Dermis microvascular lymphatic vessel endothelial cell (primary cell): ENCODE measurements at places on chromosomes 16 and 17. TPM values are rescaled to one million over a fixed set of nuclear protein-coding genes. Genes with fewer than 3 reads are reported as not detected.

KCNH6 gene
- total RNA-seq: under 0.01 TPM in 1 of 2 replicates, not detected in the other

SLC46A1 gene
- total RNA-seq: 0.77 and 1.8 TPM in 2 replicates

TBX21 gene
- not detected in 2 replicates for total RNA-seq

KRT16 gene
- not detected in 2 replicates for total RNA-seq

SNAI3 gene
- 0.13 and 0.25 TPM in 2 replicates for total RNA-seq

RDM1 gene
- total RNA-seq: 0.13 TPM in 1 of 2 replicates, not detected in the other

ABCA6 gene
- 2.2 and 7.5 TPM in 2 replicates for total RNA-seq

HOXB4 gene
- 0.90 and 1.0 TPM in 2 replicates for total RNA-seq

C16orf92 gene
- not detected in 2 replicates for total RNA-seq

KRT32 gene
- not detected in 2 replicates for total RNA-seq

ABCC3 gene
- 0.13 and 0.90 TPM in 2 replicates for total RNA-seq

HEXD gene
- 6.8 and 15.7 TPM in 2 replicates for total RNA-seq

CHRNE gene
- 0.90 and 1.1 TPM in 2 replicates for total RNA-seq

ENPP7 gene
- total RNA-seq: not detected in 2 replicates

ACE gene
- total RNA-seq: 25.7 and 51.3 TPM in 2 replicates

TBX2 gene
- 0.13 TPM in 1 of 2 replicates, not detected in the other for total RNA-seq

TMED6 gene
- total RNA-seq: not detected in 2 replicates

IRX3 gene
- 0.26 and 0.63 TPM in 2 replicates for total RNA-seq

CLDN6 gene
- total RNA-seq: not detected in 2 replicates

SLC16A11 gene
- total RNA-seq: 1.0 and 1.9 TPM in 2 replicates

PIK3R6 gene
- total RNA-seq: not detected in 2 replicates

HSF4 gene
- total RNA-seq: 0.77 and 1.1 TPM in 2 replicates

ZFPM1 gene
- 0.64 and 1.6 TPM in 2 replicates for total RNA-seq

OR1A1 gene
- total RNA-seq: not detected in 2 replicates

HBA1 gene
- total RNA-seq: not detected in 2 replicates

CCL17 gene
- total RNA-seq: not detected in 2 replicates

TMEM220 gene
- 1.9 and 2.3 TPM in 2 replicates for total RNA-seq

PLCG2 gene
- 10.4 and 25.9 TPM in 2 replicates for total RNA-seq

NGFR gene
- total RNA-seq: under 0.01 TPM in 1 of 2 replicates, not detected in the other

TSPAN10 gene
- 0.51 and 0.89 TPM in 2 replicates for total RNA-seq

SLC5A10 gene
- not detected in 2 replicates for total RNA-seq

RNF227 gene
- 0.51 and 0.76 TPM in 2 replicates for total RNA-seq

NXN gene
- total RNA-seq: 91.7 and 163 TPM in 2 replicates

MPO gene
- total RNA-seq: under 0.01 TPM in 1 of 2 replicates, not detected in the other

ABAT gene
- 1.2 and 2.0 TPM in 2 replicates for total RNA-seq

CCL4 gene
- not detected in 2 replicates for total RNA-seq

REXO5 gene
- 2.7 and 2.9 TPM in 2 replicates for total RNA-seq

WNT9B gene
- total RNA-seq: not detected in 2 replicates

MMP15 gene
- 5.4 and 6.9 TPM in 2 replicates for total RNA-seq

MPP3 gene
- 1.3 and 1.4 TPM in 2 replicates for total RNA-seq
